NCI-H1048 (cell line): ENCODE measurements at places on chromosomes 13 and 19.

GRCh38 chr19:342801-343421 is 1.7 kb downstream of the MIER2 start:
- DNase-seq: no peak

DNA sequence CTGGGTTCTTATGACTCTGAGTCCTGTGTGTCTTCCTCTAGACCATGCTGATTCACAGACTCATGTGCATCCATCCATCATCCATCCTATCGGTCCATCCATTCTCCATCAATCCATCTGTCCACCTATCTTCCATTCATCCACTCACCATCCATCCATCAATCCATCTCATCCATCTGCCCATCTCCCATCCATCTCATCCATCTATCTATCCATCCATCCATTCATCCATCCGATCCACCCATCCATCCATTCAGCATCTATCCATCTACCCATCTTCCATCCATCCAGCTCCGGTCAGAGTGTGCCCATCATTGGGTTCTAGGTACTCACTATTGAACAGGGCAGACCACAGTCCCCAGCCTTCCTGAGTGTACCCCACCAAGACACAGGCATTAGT is 75.6 kb downstream of the SLC7A1 start:
- DNase-seq: no peak

DNA sequence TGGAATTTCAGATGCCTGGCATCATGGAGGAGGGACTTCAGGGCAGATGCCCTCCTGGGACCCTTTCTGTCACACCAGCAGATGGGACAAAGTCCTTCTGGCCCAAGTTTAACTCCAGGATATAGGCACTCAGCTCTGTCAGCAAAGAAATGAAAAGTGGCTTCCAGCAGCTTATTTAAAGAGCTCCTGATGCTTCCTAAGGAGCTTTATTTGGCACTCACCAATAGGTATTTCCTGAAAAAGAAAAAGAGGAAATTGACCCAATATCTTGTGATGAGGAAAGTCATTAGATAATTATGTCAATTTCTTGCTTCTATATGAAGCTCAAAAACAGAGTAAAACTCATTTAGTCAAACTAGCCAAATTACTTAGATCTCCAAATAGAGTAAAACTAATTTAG is 224.6 kb downstream of the RAP2A start:
- DNase-seq: no peak

- DNase-seq: no peak
Measured at GRCh38 chr13:90768116-90768515, 579.4 kb upstream of the MIR17HG start.

DNA sequence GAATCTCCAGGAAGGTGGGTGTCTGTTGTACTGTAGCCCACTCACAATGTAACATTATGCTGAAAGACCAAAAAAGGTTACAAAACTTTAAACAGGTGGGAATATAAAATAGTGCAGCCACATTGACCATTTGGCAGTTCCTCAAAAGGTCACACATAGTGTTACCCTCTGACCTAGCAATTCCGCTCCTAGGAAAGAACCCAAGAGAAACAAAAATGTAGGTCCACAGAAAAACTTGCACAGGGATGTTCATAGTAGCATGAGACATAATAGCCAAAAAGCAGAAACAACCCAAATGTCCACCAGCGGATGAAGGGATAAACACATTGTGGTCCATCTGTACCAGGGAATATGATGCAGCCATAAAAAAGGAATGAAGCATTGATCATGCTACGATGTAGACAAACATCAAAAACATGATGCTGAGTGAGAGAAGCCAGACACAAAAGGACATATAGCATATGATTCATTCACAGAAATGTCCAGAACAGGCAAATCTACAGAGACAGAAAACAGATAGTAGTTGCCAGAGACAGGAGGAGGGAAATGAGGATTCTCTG is 27.9 kb downstream of the CPAMD8 start:
- DNase-seq: no peak

DNA sequence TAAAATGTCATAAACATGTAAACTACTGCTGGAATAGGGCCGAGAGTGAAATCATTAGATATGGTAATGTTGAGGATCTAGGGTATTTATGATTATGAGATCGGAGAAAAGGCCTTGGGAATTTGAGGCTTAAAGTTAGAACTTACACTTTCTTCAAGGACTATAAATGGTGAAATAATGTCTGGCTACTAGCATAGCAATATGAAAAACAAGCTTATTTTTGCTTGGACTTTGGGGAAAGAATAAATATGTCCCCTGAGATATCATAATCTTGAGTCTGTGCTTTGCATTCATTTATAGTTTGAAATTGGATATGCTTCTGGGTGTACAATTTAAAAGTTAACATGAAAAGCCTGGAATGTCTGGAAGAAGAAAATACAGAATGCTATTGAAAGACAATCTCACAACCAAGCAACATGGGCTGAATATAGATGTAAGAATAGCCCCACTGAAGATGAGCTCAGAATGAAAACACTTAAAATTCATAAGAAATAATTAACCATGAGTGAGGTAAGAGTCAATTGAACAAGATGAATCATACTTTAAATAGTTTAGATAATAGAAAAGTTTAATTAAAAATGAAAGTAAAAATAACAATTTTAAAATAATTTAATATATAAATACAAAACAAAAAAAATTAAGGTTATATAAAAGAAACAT is 1555.4 kb upstream of the MIR17HG start:
- no peak for DNase-seq

- no peak for DNase-seq
Measured at GRCh38 chr13:32381539-32381938, 46.4 kb downstream of the N4BP2L1 start.

DNA sequence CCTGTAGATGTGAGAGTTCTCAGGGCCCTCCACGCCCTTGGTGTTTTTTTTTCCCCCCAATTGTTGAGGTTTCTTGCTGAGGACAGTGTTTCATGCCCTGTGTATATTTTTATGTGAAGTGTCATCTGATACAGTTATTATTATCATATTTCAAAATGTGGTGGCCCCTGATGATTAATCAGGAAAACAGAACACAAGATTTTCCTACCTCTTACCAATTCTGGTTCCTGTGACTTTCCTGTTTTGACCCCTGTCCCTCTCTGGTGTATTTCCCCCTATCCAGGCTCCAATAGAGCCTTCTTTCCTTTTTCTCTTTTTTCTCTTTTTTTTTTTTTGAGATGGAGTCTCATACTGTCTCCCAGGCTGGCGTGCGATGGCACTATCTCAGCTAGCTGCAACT is 642 bp downstream of the PSG8 start:
- DNase-seq: no peak

DNA sequence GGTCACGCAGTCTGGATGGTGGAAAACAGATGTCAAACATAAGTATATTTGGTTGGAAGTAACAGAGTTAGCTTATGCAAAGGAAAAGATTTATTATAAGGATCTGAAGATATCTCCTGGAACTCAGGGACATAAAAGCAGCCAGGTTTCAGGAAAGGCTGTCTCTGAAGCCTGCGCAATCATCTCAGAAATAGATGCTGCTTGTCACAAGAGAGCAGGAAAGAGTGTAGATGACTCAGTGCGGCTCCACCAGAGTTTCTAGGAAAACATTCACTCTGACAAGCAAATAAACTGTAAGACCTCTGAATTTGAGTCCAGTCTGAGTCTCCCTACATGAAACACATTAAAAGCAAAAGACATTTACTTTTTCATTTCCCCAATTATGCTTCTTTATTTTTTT is 220.4 kb upstream of the HTR2A start:
- no peak for DNase-seq

GRCh38 chr19:55717251-55717650 is 21.0 kb downstream of the NLRP9 start:
- no peak for DNase-seq

DNA sequence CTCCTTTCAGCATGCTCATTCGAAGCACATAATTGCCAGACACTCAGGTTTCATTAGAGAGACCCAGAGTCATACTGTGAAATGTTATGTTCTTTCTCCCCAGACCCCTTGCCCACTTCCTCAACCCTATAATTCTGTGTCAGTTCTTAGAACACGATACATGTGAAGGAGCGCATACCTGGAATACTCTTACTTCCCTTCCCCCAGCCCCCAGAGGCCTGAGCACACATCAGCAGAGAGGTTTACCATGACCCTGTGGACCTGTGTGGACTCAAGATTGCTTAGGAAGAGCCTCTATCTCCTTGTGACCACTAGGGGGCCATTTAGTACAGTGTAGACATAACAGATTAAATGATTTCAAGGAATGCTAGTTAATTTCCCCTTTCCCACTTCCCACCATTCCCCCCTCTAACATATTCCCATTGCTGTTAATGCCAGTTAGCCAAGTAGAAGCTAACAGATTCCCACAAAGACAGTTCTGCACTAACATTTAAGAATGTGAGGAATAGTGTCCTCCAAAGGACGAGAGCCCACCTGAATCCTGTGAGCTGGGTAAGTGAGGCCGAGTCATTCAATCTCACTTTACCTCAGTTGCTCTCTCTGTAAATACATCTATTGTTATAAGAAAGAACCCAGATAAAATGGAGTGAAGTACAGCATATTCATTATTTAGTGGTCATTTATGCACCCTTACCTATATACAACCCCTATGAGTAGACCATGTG is 154.2 kb upstream of the MAB21L1 start:
- no peak for DNase-seq

DNA sequence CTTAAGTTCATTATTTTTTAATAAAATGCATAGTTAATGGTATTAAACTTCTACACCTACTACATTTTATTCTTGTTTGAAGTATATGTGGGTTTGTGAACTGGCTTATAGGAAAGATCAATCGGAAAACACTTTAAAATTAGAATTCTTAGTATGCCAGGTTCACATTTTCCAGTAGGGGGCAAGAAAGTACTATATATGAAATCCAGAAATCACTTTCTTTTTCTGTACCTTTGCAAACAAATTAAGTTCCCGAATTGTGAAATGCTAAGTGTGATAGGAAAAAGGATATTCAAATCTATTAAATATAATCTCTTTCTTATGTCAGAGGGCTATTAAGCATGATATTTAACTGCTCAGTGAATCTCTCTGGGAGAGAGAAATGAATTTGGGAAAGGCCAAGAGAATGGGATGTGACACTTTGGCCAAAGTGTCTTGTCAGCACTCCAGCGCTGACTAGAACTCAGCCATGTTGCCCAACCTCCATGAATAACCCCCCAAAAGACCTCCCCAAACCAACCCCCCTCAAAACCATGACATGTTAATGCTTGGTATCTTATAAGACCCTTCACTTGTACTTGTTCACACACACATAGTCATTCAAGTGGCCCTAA is 122.6 kb upstream of the SLC10A2 start:
- no peak for DNase-seq

DNA sequence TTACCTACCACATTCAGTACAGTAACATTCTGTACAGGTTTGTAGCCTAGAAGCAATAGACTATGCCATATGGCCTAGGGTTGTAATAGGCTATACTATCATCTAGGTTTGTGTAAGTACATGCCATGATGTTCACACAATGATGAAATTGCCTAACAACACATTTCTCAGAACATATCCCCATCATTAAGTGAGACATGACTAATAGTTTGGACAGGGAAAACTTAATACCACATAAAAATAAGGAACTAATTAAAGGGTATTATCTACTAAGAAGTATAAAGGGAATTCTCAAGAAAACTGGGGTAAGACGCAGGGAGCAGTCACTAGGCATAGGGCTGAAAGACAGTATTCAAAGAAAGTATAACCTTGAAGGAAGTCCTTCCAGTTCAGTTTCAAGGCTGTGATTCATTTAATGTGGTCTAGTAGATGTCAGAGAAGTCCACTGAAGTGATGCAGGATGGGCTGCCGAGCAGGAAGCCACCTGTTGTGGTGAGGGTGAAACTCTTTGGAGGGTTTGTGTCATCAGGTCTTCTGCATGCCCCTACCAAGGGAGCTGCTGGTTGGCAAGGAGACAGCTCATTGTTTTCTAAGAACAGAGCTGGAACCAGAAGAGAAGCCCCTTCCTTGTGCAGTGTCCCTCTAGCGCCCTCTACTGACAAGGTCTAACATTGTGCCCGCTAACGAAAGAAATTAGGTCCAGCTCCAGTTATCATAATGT is 122.9 kb downstream of the OLFM4 start:
- no peak for DNase-seq

DNA sequence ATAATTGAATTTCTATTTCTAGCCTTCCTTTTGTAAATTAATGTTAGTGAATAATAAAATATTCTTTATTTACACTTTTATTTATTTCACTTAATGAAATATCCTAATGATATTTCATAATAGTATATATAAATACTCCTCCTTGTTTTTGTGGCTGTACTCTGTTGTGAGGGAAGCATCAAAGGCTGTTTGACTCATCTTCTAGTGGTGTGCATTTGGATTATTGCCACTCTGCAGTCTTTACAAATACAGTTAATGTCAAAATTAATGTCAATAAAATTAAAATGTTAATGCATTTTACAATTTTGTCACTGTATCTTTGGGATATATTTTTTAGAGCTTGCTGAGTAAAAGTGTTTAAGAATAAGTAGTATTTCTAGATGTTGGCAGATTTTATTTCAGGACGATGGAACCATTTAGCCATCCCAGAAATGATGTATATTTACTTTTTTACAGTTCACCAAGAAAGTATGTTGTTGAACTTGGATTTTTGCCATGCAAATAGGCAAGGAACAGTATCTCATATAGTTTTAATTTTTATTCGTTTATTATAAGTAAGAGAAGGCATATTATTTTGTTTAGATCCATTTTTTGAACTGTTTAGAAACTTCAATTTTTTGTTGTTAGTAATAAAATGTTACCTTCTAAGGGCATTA is 281.2 kb upstream of the SLITRK6 start:
- no peak for DNase-seq

- no peak for DNase-seq
Measured at GRCh38 chr13:80400164-80400864, 59.4 kb upstream of the SPRY2 start.

DNA sequence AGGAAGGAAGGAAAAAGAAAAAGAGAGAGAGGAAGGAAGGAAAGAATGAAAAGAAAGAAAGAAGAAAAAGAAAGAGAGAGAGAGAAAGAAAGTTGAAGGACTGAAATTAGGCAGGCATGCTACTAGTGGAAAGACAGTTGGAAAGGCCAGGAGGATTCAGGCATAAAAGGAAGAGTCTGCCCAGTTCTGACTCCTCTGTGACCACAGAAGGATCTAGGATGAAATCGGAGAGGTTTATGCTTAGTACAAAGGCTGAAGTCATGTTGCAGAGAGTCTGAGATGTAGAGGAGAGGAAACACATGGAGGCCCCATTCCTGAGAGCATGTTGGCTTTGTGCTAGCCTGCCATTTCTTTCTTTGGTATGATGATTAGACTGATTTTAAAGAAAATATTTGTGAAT is 246.5 kb upstream of the ARGLU1 start:
- DNase-seq: no peak

GRCh38 chr13:30437177-30437576 is 14.9 kb downstream of the UBE2L5 start:
- no peak for DNase-seq

DNA sequence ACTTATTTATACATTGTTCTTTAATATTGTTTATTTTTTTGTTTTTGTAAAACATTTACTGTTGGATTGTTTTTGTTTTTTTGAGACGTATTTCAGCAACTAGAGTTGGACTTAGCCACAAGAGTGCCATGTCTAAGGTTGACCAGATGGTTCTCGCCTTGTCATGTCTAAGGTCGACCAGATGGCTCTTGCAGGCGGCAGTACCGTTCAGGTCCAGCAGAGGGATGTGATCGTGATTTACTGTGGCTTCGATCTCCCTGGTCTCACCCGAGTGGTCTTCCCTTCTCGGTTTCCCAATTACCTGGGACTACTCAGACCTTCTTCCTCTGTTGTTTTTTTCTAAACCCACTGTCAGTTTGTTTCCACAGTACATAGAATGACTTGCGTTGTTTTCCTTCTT is 1438.6 kb downstream of the UQCRFS1 start:
- DNase-seq: no peak
